AG08396 (cell line): ENCODE measurements at places on chromosomes 12 and 14.

- DNase-seq, result no peak
Measured at GRCh38 chr14:33847066-33847465, 103.8 kb downstream of the EGLN3 start.

- DNase-seq, result no peak
Measured at GRCh38 chr12:93713060-93713459, 35.9 kb downstream of the CRADD start.

DNA sequence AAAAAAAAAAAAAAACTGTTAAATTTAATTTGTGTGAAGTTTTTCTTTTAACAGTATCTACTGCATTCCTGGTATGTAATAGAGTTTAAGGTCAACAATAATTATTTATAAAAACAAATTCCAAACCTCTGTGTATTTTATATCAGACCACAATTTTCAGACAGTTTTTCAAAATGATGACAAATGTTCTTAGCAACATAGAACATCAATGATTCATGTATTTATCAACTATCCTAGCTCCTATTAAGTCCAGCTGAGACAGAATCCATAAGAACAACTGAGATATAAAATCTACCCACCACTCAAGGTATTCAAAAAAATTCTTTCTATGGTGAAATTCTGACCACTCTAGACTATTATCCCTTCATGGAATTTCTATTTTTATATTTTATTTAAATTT is 144.5 kb downstream of the EPS8 start:
- DNase-seq, result no peak

DNA sequence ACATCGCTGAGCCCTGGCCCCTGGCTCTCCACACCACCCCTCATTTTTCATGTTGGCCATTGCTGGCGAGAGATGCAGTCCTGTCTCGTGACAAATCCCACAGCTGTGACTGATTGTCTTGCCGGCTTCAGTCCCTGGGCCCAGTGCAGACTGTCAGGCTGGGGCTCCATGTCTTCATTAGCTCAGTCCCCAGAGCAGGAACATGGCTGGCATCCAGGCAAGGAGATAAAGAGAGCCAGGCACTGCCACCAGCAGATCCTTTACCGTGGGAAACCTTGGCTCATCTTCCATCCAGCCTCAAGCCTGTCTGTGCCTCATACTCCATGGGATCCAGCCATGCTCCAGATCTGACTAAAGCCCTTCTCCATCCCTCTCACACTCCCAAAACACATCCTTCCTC is 284.7 kb upstream of the FKBP4 start:
- DNase-seq, result no peak

DNA sequence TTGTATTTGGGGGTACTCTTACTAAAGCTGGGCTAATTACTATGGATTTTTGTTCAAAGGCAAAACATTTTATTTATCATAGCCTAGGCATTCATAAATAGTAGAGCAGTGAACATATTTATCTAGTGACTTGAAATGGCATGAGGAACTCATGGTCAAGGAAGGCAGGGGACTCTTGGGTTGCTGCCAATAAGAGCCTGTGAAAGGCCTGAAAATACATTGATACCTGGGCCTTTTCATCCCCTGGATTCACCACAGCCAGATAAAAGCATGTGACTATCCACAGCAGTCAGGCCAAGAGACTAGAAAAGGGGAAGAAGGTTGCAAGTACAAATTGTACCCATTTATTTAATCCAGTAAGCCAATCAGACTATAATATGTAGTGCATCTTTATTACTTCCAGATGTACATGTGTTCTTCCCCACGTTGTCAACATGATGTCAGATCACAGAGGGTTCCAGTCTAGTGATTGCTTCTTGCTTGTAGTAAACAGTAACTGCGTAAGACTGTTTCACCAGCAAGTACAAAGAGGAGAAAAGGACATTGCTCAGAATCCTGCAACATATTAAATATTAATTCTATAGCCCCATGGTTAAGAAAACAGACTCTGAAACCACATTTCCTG is 409.7 kb downstream of the NOVA1 start:
- no peak for DNase-seq

- no peak for DNase-seq
Measured at GRCh38 chr14:96272777-96273473, 16.9 kb downstream of the BDKRB1 start.

DNA sequence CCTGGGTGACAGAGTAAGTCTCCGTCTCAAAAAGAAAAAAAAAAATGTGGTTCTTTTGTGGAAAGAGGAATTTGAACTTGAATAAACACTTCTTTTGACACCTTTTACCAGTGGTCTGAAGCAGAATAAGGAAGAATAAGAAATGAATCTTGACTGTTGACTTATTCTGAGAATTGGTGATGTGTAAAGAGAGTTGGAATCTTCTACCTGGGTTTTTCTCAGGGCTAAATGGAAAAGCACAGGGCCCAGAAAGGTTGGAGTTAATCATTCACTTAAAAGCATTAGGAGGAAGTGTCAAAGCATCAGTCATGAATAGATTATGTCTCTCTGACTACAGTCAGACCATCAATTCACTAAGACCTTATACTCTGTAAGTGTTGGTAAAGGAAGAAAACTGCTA is 13.9 kb downstream of the PNMA1 start:
- DNase-seq, result no peak

DNA sequence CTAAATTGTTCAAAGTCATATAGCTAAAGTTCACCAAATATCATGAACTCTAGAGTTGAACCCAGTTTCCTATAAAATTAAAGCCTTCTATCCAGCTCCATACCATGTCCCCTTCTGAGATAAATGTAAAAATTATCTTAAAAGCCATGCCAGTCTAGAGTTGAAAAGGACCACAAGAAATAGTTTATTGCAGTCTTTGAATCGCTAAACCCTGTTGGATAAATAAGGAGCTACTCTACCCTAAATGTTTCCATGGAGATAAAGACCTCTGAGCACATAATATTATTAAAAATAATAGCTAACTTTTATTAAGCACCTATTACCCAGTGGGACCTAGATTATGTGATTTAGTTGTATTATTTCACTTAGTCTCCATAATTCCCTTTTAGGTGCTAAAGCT is 227.6 kb upstream of the NOS1 start:
- no peak for DNase-seq
